ENCODE measurements at places on chromosomes 6 and 20.

DNA sequence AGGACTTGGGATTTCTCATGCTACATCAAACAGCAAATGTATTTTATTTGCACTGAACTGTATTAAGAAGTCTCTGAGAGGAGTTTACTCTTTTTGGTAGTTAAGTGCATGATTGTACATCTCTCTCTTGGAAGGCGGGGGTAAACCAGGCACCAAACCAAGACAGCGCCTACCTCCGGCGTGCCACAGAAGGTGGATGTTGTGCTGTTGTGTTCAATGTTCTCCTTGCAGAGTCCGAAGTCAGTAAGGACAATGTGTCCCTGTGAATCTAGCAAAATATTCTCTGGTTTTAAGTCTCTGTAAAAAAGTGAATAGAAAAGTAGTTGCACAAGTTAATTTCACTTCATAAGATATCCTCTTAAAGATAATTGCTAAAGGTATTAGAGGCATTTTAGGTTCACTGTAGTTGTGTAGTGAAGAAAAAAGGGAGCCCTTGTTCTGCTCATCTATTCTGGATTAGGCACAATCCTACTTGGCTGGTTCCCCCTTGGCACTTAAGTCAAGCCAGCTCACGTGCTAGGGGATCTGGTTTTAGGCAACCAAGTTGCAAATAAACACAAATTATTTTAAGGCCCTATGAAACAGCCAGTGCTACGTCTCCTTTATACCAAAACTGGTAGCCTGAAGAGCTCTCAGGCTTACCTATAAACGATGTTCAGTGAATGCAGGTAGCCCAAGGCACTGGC is 119.7 kb upstream of the SLC2A12 start:
- DNase-seq: no peak

- DNase-seq: no peak
Measured at GRCh38 chr6:41654151-41654697, 16.0 kb downstream of the MDFI start.

DNA sequence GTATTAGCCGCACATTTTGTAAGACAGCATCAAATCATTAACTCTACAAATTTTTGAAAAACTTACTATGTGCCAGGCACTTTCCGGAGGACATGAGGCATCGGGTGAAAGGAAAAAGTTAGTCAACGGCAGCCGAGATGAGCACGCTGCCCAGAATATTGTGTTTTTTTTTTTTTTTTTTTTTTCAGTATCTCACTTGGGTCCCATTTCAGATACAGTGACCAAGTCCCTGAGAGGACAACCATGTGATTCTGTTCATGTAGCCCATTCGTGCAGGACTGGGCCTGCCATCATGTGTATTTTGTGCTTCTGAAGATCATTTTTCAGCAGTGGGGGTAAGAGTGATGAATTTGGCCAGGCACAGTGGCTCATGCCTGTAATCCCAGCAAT is 1.3 kb downstream of the SLA2 start:
- no peak for DNase-seq

GRCh38 chr20:23086056-23086566 is at the start of gene CD93:
CD93 (minus strand) TSS chr20:23086324; CDS start chr20:23086192, 132 bp downstream.
- no peak for DNase-seq

GRCh38 chr6:68252632-68253031 is 382.4 kb upstream of the ADGRB3 start:
- no peak for DNase-seq

DNA sequence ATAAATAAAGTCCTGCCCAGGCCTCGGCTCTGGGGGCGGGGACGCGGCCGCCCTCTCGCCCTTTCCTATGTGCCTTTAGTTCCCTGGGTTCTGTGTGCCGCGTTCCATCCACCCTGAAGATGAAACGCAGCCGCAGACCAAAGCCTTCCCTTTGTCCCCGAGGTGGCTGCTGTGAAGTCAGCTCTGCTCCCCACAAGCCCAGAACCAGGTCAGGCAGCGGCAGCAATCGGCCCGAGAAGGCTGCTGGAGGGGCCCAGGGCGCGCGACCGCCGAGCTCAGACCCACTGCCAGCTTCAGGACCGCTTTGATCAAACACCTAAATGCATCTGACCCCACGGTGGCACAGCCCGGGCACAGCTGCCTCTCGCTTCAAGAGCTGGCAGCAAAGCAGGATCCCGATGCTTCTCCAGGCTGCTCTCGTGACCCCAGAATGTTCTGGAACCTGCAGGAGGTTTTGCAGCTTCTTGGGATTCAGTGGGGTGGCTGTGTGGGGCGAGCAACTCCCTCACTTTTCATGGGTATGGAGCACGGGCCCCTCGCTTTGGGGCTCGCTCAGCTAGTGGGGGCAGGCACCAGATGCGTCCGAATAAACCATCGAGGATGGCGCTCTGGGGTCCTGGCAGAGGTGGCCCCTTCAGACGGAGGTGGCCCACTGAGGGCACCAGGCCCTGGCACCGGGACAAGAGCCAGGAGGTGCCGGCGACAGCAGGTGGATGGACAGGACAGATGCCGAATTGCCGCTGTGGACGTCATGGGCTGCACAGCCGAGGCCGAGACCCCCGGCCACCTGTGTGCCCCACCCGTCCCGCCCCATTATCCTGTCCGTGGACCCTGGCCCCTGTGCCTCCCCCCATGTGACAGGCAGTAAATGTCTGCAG is 13.0 kb downstream of the CHRNA4 start:
- DNase-seq: no peak

DNA sequence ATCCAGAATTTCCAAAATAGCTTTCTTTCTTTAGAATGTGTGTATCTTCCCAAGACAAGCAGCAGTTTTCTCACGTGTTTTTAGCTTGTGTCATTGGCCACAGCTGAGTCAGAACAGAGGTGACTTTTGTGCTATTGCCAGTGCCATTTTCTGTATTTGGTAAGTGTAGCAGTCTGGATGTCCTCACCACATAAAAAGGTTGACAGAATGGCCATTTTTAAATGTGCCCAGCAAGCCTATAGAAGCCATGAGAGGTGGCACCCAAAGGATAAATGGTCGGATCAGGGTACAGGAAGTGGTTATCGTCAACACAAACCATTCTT is 269.5 kb upstream of the HSF2 start:
- DNase-seq: no peak

DNA sequence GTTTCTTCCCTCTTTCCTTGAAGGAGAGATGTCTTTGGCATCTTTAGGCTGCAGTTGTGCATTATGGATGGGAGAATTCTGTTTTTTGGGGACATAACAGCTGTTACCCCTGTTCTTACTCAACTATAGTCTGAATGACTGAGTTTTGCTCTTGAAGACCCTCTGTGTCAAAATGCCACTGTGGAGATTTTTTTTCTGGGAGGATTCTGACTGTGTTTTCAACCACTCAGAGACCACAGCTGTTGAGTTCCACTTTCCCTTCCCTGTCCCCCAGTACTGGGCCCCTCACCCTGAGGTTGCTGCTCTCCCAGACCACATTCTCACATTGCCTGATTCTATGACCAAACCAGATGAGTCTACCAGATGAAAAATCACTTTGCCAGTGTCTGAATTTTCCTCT is 48.1 kb downstream of the NKX2-2 start:
- no peak for DNase-seq

DNA sequence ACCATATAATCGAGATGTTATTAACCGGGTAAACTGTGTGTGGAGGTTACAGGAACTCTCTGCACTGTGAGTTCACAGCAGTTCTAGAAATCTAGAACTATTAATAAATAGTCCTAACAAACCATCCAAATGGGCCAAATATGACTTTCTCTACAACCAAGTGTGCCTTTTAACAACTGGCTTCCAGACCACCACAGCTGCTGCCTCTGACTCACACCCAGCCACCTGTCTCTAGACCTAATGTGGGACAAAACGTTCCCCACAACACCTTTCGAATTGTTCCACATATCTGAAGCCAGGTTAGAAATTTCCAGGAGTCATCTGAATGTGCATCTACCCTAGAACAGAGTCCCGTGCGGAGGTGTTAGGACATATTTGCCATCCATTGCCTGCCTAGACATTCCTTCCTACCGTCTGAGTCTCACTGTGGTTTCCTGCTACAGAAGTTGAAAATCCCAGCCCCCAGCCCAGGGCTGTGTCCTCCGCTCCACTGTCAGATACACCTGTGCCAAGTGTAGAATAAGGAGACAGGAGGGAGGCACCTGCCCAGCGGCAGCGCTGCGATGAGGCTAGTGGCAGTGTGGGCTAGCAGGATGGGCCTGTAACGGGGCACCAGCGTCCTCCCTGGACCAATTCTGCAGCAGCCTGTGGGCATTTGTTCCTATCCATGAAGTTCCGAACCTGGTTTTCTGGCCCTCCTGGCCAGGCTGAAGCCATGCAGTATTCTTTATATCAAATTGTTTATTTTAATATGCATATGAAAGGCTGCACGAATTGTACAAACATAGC is 28.5 kb upstream of the MAP3K4 start:
- no peak for DNase-seq

DNA sequence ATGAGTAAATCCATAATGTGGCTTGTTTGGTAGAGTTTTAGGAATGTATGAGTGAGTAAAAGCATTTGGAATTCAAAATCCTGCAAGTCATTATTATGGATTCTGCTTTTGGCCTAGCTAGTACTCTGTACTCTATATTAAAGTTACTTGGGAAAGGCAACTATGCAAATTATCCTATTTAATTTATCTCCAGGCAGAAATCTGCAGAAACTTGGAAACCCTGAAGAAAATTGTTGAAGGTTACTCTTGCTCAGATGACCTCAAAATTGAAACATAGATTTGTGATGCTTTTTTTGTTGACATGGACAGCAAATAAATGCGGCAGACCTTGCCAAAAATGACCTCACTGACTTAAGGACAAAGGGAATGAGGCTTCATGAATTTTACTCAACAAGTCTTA is 477.1 kb upstream of the EYS start:
- no peak for DNase-seq

DNA sequence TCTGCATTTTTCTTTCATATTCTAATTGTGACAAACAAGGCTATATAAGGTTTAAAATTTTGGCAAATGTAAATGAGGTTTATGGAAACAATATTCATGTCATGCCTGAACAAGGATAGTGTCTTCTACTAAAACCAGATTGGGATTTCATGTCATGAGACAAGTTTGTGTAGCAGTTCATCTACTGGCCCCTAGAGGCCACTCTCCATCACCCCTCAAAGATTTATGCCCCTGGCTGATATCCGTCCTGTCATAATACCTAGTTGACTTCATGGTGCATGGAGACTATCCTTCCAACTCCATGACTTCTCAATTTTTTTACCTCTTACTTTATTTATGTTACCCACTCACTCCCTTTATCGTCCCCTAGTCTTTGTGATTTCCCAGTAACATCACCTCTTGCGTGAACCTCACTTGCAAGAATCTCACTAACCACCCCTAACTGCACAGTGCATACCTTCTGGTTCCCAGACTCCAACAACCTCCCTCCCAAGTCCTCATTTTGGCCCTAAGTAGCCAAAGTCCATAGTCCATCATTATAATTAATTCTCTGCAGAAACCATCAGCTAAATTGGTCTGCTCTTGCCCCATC is 179.8 kb downstream of the TASP1 start:
- DNase-seq: peak; percentile 39

DNA sequence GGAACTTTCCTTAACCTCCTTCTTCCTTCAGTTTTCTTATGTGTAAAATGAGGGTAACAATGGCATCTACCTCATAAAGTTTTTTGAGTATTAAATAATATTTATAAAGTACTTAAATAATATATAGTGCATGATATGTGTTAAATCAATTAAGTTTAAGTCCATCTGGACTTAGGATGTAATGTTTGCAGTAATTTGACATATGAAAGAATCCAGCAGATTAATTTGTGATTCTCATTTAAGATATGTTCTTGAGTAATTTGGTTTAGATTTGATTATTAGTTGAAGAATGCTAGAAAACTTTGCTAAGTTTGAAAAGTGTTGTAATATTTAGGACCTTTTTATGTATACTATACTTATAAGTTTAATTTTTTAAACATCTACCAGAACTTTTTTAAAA is 18.1 kb downstream of the KCTD20 start:
- no peak for DNase-seq

DNA sequence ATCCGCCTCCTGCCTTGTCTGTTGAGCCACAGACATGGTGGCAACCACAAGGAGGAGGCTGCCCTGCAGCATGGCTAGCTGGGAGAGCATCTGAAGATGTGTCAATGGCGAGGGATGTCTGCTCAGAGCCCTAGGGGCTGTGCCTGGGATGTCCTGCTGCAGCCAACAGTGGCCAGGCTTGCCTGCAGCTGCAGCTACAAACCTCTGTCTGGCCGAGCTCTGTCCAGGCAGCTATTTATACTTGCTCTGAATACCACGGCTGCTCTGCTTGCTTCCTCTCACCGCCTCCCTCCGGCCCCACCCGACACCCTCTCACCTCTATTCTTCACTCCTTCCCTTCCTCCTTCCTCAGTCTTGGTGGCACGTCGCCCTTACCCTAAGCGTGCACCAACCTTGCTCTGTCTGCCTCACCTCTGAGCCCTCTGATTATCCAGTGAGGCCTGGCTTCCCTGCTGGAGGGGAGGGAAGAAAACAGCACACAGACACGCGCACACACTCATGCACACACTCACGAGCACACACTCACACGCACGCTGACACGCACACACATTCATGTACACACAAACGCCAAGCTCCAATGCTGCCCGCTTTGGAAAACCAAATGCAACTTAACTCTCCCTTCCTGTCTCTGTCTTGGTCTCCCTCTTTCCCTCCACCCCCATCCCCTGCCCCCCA is at the start of gene ANGPT4:
ANGPT4 (minus strand) TSS at position 210 of the 675 bp plus-strand sequence; CDS start at position 90, 120 bp downstream.
- DNase-seq: no peak

DNA sequence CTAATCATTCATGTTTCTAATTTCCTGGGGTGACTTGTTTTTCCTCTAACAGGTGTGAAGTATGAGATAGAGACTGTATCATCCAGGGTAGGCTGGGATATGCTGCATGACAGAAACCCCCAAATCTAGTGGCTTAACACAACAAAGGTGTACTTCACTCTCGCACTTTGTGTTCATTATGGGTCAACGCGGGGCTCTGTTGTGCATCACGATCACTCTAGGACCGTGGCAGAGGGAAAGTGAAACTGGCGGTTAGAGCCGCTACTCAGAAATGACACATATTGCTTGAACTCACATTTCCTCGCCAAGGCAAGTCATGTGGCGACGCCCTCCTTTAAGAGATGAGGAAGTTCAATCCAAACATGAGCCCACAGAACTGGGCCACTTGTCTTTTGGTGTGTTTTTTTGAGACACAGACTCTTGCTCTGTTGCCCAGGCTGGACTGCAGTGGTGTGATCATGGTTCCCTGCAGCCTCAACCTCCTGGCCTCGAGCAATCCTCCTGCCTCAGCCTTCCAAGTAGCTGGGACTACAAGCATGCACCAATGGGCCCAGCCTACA is 41.3 kb downstream of the PCNA start:
- DNase-seq: no peak

GRCh38 chr6:146583966-146584365 is 14.8 kb upstream of the ADGB start:
- no peak for DNase-seq

GRCh38 chr20:9028419-9028818 is 40.5 kb upstream of the PLCB4 start:
- no peak for DNase-seq

DNA sequence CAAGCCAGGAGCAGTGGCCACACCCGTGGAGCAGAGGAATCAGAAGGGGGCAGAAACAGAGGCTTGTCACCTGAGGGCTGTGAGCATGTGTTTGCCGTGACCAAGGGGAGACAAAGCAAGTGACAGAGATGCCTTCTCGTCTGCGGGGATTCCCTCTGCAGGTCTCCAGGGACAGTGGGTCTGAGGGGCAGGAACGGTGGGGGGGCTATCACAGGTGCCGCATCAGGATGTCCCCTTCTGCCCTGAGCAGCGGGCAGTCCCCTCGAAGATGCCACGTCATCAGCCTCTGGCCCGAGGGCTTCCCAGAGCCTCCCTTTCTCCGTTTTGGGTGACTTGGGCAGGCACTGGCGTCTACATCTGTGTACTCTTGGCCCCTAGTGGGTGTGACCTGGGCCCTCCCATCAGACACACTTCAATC is 338.7 kb downstream of the PREX1 start:
- no peak for DNase-seq
